Esophagus mucosa (tissue), 1 donor: ENCODE measurements at places on chromosomes 3 and 15.

DNA sequence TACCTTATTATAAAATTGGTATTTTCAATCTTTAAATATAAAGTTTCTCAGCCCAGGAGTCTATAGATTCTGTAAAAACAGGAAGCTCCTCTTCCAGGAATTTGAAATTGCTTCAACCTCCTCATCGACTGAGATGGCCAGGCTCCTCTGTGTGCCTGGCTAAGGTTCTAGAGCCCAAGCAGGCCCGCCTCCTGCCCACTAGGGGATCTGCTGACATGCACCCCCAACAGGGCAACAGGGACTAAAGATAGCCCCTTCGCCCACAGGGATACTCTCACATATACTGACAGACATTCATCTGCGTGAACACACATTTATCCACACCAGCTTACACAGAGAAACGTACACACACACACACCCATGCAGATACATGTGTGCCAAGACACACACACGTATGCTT, 183.1 kb upstream of the TLE3 start:
- no peak for ATAC-seq

GRCh38 chr3:10555263-10555662, 49.9 kb upstream of the ATP2B2 start:
- ATAC-seq: no peak

- ATAC-seq: no peak
These were observed 170.2 kb downstream of the PDE8A start for GRCh38 chr15:85151861-85152260.

DNA sequence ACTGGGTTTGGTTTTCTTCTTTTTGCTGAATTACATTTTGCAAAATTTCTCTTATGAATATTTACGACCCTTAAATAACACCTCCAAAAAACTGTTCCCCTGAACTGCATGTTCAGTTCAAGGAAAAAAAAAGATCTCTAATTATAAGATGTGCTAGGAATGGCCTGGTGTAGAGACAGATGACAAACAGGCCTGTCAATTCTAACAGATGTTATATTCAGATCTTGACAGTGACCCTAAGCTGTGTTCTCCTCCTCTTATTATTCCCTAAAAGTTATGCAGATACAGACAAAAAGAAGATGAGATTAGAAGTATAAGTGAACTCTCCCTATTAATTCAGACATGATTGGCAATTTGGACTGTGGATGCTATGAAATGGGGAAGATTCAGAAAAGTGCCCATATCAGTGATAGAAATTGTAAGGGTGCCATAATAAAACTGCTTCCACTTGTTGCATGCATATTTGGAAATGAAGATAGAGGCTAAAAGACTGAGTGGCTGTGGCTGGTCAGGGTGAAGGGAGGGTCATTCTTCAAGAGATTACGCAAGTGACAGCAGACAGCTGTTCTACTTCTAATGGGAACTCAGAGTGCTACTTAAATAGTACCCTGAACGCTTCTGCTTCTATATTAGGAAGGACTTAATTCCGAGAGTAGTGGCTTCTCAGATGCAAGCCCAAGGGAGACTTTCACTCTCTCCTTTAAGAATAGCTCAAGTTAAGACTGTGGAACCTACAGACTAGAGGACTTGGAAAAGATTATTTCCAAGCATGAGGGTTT, 75.5 kb downstream of the ADAMTS9 start:
- no peak for ATAC-seq

DNA sequence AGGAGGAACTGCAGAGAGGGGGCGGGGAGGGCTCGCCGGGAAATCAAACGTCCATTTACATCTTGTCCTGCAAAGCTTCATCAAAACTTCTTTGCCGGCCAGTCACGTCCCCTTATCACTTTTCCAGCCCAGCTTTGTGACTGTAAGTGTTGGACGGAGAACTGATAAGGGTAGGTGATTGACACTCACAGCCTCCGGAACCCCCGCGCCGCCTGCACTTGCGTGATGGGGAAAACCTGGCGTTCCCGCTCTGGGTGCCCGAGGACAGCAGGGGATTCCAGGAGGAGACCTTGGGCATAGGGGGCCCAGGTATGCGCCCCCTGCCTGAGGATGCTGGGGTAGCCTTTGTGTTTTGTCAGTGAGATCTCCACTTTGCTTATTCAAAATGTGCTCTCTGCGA, 72.8 kb upstream of the ANKRD34C start:
- ATAC-seq: no peak

DNA sequence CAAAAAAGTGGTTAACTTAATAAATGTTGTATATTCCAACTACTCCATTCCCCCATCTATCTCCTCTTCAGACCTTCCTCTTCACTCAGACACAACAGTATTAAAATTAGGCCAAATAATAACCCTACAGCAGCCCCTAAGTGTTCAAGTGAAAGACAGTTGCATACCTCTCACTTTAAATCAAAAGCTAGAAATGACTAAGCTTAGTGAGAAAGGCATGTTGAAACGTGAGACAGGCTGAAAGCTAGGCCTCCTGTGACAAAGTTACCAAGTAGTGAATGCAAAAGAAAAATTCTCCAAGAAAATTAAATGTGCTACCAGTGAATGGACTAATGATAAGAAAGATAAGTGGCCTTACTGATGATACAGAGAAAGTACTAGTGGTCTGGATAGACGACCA, 71.7 kb downstream of the ANKRD28 start:
- ATAC-seq: no peak

- ATAC-seq: no peak
These were observed 80.5 kb downstream of the CRTC3 start for GRCh38 chr15:90610190-90610589.

- no peak for ATAC-seq
These were observed 379.9 kb upstream of the KCNMB2 start for GRCh38 chr3:178156301-178156700.

DNA sequence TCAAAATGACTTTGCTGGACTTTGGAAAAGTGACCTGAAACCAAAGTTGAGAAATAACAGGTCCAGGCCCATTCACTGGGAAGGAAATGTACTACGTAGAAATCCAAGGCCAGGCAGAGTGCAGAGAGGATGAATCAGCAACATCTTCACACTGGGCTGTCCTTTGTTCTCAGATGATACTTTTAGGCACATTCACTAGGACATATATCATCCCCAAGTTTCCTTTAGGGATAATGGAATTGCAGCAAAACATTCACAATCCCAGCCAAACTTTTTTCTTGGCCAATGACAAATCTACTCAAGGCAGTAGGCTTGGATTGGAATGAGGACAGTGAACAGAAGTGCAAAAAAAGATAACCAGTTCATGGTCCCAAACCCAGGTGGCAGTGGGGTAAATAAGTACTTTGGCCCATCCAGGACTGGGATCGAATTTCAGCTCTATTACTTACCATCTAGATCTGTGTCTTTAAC, 75.1 kb downstream of the CLDN11 start:
- no peak for ATAC-seq

GRCh38 chr3:113055201-113055600, 64.4 kb downstream of the GTPBP8 start:
- no peak for ATAC-seq

- no peak for ATAC-seq
These were observed 28.3 kb downstream of the MITF start for GRCh38 chr3:69767571-69767970.

DNA sequence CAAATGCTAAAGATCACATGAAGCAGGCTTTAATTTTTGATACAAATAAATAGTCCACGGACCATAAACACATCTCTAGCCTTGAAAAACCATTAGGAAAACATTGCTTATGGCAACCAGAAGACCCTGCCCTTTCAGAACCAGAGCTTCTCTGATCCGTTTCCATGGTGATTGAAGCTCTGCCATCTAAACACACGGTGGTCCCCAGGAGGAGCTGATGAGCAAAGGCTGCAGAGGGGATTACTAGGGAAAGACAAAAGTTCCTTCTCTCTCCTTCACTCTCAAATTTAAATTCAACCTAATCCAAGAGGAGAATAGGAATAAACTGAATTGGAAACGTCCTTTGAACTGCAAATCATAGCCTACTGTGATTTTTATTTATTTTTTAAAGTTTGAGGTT, 122.0 kb upstream of the ATP10A start:
- ATAC-seq: no peak

- no peak for ATAC-seq
These were observed 503.9 kb upstream of the NR2F2 start for GRCh38 chr15:95826412-95827195.

DNA sequence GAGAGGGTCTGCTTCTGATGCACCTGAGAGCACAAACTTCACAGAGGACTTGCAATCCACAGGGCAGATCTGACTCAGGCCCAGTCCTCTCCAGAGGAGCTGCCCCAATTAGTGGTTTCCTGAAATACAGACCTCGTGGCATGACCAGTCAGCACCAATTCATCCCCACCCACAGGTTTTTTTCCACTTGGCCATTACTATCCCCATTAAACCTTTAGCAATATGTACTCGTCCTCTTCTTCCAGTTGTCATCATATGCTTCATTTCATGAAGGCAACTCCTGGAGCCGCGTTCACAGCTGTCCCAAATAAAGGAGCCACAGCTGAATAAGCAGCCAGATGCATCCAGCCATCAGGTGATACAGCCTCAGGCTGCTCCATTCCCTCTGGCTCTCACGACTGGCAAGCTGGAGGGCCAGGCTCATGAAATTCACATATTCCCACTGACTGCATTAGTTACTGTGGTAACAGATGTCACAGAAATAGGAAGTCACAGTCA, 163.1 kb downstream of the FMN1 start:
- ATAC-seq: peak; percentile 79

- no peak for ATAC-seq
These were observed 730 bp downstream of the ZKSCAN7 start for GRCh38 chr3:44555723-44556122.

- no peak for ATAC-seq
These were observed 12.7 kb downstream of the IL17RD start for GRCh38 chr3:57152151-57153143.

DNA sequence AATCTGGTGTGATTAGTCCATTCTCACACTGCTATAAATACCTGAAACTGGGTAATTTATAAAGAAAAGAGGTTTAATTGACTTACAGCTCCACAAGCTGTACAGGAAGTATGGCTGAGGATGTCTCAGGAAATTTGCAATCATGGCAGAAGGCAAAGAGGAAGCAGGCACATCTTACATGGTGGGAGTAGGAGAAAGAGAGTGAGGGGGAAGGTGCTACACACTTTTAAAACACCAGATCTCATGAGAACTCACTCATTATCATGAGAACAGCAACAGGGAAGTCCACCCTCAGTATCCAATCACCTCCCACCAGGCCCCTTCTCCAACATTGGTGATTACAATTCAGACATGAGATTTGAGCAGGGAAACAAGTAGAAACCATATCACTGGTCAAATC, 24.0 kb upstream of the ACP3 start:
- ATAC-seq: no peak

DNA sequence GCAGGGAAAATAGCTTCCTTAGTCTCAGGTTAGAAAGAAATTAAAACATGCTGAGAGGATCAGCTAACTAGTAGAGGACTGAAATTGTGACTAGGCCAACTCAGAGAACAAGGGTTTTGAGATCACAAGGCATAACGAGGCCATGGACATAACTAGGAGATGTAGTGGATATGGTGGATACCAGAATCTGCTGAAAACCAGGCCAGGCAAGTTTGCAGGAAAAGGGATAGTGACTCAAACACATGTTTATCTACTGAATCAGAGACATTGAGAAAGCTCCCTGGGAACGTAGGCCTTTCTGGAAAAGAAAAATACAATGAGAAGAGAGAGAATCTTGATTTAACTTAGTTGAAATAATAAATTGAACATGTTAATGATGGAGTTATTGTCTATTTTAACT, 326.5 kb upstream of the GBE1 start:
- ATAC-seq: peak; percentile 59

- ATAC-seq: peak; percentile 62
These were observed 417.8 kb upstream of the TPM1 start for GRCh38 chr15:62624547-62625378.

- ATAC-seq: no peak
These were observed 33.4 kb upstream of the PSMD6 start for GRCh38 chr3:64056606-64057180.

GRCh38 chr3:57003676-57004075, 56.8 kb upstream of the SPATA12 start:
- no peak for ATAC-seq

DNA sequence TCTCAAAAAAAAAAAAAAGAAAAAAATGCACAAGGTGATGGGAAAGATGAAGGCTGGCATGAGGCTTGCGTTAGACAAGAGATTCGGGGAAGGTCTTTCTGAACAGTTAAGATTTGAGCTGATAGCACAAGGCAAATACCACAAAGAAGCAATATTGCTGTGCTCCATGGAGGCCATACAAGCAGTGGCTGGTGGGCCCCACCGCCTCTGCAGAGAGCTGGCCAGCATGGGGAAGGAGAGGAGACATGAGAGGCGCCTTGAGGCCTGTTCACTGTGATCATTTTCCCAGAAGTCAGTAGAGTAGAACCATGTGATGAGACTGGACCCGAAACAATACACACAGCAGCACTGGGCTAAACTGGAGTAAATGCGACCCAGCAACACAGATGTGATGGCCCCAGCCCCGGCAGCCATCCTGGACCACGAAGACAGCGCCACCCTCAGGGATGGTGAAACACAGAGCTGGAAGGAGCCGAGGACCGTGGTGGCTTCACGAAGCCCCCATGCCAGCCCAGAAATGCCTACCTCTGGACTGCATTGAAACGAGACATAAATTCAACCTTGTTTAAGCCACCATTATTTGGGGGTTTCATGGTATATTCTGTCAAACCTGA, 5.5 kb downstream of the XXYLT1 start:
- no peak for ATAC-seq

DNA sequence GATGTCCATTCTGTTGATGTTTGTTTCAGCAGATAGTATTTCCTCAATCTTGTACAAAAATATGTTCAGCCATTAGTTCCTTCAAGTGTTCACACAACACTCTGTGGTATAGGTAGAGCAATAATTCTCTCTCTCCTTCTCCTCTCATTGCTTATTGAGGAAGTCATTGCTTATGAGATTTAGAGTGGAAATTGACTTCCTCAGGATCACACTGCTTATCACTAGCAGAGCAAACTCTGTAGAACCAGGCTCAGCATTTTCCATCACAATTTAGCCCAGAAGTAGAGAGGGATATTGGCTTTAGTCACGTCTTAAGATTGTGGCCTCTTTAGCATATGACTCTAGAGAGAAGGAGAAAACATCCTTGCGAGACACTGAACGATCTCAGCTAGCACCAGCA, 31.2 kb downstream of the RAB11A start:
- no peak for ATAC-seq

GRCh38 chr3:108863799-108864135, 41.2 kb downstream of the TRAT1 start:
- no peak for ATAC-seq

DNA sequence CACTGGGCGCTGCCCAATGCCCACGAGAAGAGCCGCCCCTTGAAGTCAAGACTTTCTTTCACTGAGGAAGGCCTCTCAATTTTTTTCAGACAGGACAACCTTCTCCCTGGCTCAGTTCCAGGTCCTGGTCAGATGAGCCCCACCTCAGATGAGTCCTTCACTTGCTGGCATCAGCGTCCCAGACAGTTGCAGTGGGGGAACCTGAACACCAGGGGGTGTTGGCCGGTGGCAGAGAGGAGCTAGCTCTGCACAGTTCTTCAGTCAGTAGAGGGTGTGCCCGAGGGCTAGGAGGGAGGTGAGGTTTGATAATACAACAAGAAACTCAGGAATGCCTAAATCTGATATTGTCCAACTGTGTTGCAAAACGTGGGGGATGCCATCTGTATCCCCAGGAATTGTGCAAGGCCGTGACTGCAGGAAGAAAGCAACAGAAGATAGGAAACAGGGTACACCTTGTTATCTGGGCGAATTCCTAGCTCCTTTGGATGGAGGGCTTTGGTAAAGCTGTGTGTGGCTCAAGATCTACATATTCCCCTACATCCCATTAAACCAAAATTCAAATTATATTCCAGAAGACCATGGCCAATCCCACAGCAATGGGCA, 34.3 kb downstream of the CCR3 start:
- peak; percentile 90 for ATAC-seq
